ENCODE measurements at places on chromosomes 12 and 14. TPM values are rescaled to one million over a fixed set of nuclear protein-coding genes. Genes with fewer than 3 reads are reported as not detected.

DNA sequence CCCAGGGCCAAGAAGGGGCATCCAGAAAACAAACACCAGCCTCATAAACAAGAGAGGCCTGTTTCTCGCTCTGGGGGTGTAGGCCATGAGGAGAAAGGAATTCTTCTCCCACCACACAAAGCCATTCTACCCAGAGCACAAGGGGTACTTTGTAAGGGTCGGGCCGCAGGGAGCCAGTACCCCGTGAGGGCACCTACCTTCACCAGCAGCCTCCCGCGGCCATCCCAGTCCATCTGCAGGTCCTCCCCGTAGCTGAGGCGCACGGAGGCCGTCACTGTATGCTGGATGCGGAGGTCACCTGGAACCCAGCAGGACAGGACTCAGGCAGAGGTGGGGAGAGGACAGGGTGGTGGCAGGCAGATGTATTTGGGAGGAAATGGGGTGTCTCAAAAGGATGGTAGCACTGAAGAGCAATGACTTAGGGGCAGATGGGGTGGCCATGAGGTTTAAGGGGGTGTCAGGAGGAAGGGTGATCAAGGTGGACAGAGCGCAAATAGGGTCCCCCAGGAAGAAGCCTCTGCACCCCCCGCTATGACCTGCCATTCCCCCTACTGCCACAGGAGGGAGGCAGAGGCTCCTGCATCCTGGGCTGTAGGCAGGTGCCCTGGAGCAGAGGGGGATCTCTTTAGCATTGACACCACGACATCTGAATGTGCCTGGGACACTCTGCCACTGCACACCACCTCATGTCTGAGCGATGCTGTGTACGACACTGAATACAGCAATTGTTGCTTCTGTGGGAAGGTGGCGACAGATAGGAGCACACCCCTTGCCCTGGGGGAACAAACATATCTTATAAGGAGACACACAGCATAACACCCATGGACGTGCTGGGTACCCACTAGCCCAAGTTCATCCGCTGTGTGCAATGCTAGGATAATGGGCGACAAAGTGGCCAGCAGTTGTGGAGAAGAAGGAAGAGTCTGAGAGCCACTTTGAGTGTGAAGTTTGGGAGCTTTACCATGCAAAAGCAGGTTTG lies 61.4 kb downstream of the VWF start:
- DNase-seq = peak; percentile 40

DNA sequence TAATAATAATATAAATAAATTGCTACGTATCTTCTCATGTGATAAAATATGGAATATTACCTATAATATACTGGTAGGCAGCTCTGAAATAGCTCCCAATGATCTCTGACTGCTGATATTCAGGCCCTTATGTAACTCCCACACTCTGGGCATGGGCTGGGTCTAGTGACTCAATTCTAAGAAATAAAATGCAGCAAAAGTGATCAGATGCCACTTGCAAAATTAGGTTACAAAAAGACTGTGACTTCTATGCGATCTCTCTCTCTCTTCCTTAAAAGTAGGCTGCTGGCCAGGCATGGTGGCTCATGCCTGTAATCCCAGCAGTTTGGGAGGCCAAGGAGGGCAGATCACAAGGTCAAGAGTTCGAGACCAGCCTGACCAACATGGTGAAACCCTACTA lies 10.3 kb upstream of the CACNB3 start:
- no peak for DNase-seq

DNA sequence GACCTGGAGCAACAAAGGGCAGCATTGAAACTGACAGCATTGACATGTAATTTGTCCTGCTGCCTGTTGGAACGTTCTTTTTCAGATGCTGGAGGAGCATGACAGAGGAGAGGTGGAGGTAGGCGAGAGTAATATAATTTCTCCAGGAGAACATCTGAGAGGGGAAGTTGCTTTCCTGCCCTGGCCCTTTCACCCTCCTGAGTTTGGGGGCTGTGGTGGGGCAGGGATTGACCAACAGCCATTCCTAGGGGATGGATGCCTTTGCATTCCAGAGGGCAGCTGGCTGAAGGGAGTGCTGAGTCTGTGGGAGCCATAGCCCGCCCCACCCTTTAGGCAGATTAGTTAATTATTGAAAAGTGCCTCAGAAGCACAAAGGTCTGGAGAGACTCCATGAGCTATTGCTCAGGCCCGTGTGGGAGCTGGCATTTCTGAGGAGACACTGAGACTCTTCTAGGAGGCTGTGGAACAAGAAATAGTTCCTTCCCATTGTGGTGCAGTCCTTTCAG lies 73.5 kb downstream of the ARF6 start:
- DNase-seq = no peak

GRCh38 chr14:78921856-78922255 lies 751.7 kb downstream of the NRXN3 start:
- DNase-seq = no peak

P2RX7 gene
- 1.2 TPM for total RNA-seq

LRIG3 gene
- 13.0 TPM for total RNA-seq

GRCh38 chr12:454833-455232 lies 4.9 kb upstream of the B4GALNT3 start:
- no peak for DNase-seq

- no peak for DNase-seq
Observed at GRCh38 chr12:51917041-51917590, 9.8 kb downstream of the ACVRL1 start.

GRCh38 chr12:48901278-48901677 lies 24.0 kb downstream of the FKBP11 start:
- DNase-seq = no peak

DNA sequence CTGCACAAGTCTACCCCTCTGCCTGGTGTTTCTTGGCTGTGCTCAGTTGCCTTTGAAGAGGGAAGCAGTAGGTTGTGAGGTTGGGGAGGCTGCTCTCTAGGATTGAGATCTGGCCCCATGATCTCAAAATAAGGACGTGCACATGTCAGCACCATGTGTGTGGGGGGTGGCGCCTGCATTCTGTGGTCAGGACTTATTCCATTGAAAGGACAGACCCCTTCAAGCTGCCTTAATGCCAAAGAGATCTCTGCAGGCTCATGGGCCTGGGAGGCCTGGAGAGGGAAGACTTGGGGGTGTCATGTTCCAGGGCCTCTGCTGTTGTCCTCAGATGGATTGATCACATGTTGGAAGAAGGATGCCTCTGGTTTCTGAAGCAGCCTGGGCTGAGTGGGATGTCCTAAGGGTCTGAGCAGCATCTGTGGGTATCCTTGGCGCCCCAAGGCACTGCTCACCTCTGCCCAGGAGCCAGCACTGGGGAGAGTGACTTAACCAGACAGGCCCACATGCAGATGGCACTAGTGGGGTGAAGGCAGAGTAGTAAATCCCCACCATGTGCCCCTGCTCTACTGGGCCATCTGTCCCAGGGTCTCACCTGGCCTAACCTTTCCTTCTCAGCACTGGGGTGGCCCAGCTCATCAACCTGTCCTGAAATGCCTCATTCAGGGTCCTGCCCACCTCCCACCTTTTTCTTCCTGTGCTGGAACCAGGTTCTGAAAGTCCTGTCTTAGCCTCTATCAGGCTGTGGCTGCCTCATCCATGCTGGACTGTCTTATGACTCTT lies 118.9 kb downstream of the ADGRD1 start:
- no peak for DNase-seq

ALX1 gene
- total RNA-seq = 0.50 TPM

DNAI7 gene
- total RNA-seq = not detected

HELB gene
- 8.0 TPM for total RNA-seq

- DNase-seq = no peak
Observed at GRCh38 chr14:37901978-37902377, 305.7 kb upstream of the SSTR1 start.

- DNase-seq = no peak
Observed at GRCh38 chr14:54574528-54574927, 7.6 kb downstream of the SAMD4A start.

DNA sequence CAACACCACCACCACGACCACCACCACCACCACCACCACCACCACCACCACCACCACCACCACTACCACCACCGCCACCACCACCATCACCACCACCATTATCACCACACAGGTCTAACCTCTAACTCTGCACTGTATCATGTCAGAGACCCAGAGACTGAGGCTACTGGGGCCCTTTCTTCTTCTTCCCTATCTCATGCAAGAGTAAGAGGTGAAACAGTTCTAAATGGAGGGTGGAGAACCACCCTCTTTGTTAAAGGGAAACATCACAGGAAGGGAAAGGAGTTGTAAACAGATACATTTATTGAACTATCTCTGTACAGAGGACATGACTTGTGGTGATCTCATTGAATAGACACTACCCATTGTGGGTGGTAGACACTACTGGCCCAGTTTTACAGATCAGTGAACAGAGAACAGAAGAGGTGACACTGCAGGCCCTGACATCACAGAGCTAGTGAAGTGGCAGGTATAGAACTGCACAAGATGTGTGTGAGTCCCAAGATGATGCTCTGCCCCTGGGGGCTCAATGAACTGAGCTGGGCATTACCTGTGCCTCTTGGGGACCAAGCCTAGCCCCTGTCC lies 91.6 kb downstream of the FOXN3 start:
- DNase-seq = no peak

DNA sequence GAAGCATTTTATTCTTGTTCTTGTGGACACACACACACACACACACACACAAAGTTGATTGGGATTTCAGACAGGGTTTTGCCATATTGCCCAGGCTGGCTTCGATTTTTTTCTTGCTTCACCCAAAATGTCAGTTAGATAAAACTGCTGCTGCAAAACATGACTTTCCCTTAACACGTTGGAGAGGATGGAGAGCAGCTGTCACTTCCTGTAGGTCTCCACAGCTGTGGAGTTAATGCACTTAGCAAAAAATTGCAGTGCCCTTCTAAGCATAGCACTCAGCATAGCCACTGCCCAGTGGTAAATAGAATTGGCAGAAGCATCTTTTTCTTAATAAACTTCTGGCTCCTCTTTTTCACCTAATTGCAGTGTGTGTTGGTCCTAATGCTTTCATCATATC lies 54.5 kb downstream of the PDZRN4 start:
- DNase-seq = no peak

- DNase-seq = no peak
Observed at GRCh38 chr14:104548802-104549535, 30.6 kb upstream of the C14orf180 start.

KCNA5 gene
- not detected for total RNA-seq

- DNase-seq = peak; percentile 73
Observed at GRCh38 chr14:91872517-91873470, 5.5 kb upstream of the TC2N start.
